Hematopoietic multipotent progenitor cell (in vitro differentiated cells): ENCODE measurements at places on chromosomes 1 and 21.

GRCh38 chr21:44763050-44763378 is 38.6 kb downstream of the UBE2G2 start:
- no peak for DNase-seq

- no peak for DNase-seq
Observed at GRCh38 chr1:172766462-172766861, 107.6 kb downstream of the FASLG start.

DNA sequence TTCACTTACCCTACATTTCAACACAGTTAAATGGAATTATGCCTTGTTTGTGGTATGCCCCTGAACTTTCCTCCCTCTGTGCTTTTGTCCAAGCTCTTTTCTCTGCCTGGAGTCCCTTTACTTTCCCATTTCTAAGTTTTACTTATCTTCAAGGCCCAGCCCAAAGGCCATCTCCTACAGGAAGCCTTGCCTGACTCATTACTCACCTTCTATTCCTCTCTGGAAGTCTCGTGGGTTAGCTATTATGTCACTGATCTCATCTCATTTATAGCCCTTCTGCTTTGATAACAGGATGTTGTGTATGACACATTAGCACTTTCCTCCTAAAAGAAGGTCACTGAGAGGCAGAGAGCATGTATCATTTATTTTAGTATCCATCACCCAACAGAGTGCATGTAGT is 78.8 kb upstream of the CD1D start:
- DNase-seq, result no peak

DNA sequence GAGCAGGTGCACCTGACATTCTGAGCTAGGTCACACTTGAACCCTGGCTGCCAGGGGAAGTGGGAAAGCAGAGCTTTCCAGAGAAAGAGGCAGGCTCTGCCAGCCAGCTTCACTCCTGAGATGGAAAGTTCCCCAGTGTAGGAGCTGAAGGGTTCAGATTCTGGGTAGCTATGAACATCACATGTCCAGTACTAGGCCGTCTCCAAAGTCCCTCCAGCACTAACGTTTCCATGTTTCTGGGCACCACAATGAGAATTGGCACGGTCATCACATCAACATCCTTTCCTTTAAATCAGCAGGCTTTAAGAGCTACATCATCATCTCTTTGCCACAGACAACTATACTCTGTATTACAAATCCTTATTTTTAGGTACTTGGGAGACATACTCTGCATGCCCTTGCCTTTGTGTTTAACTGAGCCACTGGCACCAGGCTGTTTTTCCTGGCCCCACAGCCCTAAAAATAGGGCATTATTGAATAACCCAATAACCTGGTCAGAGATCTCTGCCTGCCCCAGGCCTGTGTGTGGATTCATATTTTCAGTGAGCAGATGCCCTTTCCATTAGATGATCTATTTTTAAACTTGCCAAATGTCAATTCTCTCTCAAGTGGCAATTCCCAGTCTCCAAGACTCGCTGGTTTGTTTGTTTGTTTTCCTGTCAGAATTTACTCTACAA is 35.4 kb upstream of the USP24 start:
- no peak for DNase-seq

GRCh38 chr1:83910461-83910860 is 88.5 kb downstream of the TTLL7 start:
- no peak for DNase-seq

- DNase-seq, result peak; percentile 77
Observed at GRCh38 chr1:17059391-17060305, 5.8 kb upstream of the SDHB start.

DNA sequence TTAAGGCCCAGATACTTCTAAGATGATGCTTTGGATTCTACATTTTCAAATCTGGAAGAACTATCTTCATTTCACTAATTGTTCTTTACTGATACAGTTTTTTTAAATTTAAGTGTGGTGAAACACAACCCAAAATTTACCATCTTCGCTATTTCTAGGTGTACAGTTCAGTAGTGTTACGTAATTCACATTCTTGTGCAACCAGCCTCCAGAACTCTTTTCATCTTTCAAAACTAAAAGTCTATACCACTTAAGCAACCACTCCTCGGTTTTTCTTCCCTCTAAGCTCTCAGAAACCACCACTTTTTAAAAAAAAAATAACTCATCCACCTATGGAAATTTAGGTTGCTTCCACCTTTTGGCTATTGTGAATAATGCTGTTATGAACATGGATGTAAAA is 220.7 kb downstream of the PDE4B start:
- no peak for DNase-seq

- DNase-seq, result no peak
Observed at GRCh38 chr21:44550807-44551206, 498 bp downstream of the KRTAP10-2 start.

- peak; percentile 80 for DNase-seq
Observed at GRCh38 chr1:223845810-223846682, at the start of gene TP53BP2. TP53BP2 (minus strand) TSS chr1:223845947; CDS start chr1:223845680, 267 bp downstream.

GRCh38 chr21:45056296-45056904 is 18.0 kb upstream of the ADARB1 start:
- DNase-seq, result no peak

GRCh38 chr1:75954586-75954985 is 22.4 kb upstream of the ASB17 start:
- peak; percentile 9 for DNase-seq

GRCh38 chr1:175268720-175269119 is 76.1 kb upstream of the KIAA0040 start:
- DNase-seq, result no peak

DNA sequence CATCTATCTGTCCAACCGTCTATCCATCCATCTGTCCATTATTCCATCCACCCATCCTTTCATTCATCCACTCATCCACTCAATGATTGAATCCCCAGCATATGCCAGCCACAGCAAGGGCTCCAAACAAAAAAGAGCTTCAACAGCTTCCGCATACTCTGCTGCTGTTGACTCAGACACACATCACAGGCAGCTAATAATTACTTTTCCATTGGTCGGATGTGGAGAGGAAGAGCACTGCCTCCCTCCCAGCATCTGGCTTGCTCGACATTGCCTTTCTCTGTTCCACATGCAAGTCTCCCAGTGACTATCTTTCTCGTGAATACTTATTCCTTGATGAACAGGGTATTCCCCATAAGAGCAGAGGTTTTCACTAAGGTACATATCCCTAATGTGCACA is 176.5 kb downstream of the HIVEP3 start:
- DNase-seq, result no peak

DNA sequence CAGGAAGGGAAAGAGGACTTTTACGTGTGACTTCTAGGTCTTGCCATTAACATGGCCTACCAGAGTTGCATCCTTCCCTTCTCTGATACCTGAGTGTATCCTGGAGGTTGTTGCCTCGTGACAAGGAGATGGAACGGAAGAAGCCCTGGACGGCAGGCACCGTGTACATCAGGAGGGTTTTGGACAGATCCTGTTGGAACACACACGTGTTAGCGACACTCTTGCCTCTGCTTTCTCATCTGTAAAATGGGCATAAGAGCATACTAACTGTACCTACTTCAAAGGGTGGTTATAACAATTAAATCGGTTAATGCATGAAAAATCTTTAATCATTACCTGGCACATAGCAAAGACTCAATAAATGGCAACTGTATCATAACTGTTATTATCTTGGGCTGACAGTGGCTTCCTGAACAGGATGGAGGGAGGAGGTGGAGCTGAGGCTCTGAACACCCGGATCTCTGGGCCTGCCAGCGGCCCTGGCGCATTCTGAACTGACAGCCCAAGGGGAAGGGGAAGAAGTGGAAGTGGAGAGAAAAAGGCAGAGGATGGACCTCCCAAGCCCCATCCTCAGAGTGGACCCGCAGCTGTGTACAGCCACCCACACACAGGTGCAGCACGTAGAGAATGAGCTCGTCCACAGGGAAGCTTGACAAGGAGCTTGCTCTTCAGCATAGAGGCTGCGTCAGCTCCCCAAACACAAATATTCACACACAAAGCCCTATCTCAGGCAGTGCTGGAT is 30.2 kb upstream of the EXOSC10 start:
- no peak for DNase-seq

DNA sequence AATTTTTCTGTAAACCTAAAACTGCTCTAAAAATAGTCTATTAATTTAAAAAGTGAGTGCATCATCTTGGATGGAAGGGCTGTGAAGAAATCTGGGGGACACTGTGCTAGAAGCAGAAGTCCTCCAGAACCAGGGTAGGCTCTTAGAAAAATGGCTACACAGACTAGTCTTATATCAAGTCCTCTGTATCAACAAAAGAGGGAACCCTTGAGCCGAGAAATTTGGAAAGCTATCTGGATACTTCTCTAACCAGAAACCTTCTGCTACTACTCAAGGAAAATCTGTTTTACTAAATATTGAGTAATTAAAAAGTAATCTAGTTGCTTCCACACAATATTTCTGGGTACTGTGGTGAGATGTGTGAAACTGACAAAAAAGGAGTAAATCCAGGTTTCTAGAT is 92.1 kb downstream of the WDR3 start:
- DNase-seq, result no peak

DNA sequence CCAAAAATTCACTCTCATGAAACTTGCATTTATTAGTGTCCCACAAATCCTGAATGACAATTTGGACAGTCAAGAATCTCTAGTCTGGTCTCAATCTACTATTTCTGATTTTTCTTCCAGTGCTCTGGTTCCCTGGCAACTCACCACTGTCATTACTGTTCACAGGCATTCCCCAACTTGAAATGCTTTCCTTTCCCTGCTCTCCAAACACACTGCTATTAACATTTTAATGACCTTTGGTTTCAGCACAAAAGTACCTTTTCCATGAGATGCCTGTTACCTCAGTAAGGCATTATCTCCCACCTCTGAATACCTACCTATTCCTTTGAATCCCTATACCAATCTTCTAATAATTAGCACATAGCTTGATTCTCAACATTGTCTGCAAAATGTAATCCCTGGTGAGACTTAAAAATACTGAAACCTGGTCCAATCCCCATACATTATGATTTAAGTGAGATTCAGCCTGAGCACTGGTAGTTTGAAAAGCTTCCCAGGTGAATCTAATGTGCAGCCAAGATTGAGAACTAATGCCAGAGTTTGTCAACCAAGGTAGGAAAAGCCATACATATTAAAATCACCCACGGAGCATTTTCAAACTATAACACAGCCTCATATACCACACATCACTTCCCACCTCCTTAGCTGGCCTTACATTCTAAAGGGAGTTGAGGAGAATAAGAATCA is 11.7 kb upstream of the ANGPTL3 start:
- no peak for DNase-seq

GRCh38 chr1:167629681-167630567 is at the start of gene RCSD1:
RCSD1 (plus strand) TSS chr1:167630232; CDS start chr1:167630424, 192 bp downstream.
- DNase-seq, result no peak

DNA sequence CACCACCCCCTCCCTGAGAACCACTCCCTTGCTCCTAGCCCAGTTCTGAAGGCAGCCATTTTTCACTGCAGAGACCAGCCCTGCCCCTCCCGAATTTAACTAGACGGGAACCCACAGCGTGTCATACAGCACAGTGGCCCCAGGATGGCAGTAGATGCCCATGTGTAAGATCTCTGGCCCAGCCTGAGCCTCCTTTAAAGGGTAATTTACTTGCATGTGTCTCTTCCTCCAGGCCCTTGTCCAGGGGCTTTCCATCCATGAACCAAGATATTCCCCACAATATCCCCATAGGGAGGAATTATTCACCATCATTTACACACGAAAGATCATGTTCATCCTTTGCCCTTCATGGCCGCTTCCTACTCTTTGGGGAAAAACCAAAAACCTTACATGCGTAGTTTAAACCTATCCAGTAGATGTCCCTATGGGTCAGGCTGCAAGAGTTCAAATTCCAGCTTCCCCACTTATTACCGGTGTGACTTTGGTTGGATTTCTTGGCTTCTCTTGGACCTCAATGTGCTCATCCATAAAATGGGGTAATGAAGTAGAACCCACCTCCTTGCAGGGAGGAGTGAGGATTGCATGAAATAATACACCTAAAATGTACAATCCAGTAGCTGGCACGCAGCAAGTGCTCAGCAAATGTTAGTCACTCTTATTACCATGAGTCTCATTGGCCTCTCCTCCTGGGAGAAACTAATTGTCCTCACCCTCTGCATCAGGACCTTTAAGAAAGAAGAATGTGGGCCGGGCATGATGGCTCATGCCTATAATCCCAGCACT is 4.0 kb upstream of the LACTBL1 start:
- peak; percentile 74 for DNase-seq

GRCh38 chr21:29849735-29850176 is 90.0 kb downstream of the GRIK1 start:
- DNase-seq, result peak; percentile 4

- no peak for DNase-seq
Observed at GRCh38 chr1:25568090-25568833, 24.9 kb downstream of the LDLRAP1 start.

GRCh38 chr1:24250791-24251190 is 63.7 kb upstream of the IFNLR1 start:
- DNase-seq, result no peak

GRCh38 chr1:232057217-232057895 is 430.8 kb downstream of the DISC1 start:
- DNase-seq, result no peak

- DNase-seq, result no peak
Observed at GRCh38 chr21:45364468-45365185, 40.3 kb upstream of the COL18A1 start.

DNA sequence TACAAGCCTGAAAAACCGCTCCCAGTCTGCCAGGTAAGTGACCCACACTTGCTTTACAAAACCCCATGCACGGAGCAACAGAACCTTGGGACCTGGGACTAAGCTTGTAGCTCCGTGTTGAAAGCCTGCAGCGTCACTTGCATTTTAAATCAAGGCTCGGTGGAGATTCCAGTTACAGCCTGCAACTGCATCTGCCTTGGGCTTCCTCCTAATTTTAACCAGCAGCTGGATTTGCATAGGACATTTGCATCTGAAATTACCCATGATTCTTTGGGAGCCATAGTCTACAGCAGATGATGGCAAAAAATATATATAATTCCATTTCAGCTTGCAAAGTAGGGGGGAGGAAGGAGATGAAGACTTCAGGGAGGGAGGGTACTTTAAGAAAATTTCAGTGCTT is 62.4 kb upstream of the IGSF21 start:
- no peak for DNase-seq

DNA sequence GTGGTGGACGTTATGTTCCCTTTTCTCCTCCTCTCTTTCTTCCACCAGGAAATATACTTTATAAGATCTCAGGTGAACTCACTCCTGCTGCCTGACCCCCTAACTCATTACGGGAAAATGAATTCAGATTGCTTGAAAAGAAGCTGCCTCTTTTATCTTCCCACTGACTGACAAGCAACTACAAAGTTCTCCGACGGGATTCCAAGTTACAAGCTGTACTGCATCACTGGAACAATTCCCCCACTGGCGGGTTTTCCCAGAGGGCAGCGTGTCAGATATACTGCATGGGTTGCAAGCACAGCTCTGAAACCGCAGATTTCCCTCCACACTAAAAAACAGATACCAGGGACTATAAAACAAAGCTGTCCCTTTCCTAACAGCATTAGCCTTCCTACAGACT is 390.6 kb downstream of the KCTD3 start:
- DNase-seq, result no peak

DNA sequence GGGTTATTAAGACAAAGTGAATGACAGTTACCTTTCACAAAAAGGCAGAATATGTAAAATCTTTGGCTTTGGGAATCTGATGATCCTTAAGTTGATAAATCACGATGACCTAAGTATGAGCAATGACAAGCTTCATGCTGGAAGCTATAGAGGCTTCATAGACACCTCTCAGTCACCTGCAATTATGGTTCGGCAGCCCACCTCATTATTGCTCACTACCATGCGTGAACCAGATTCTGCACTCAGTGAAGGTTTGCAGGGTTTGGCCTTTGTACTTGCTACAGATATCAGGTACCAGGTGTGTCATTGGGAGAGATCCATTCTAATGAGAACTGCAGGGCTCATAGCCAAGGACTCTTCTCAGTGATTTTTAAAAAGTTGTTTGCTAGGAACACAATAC is 163.5 kb downstream of the KCTD3 start:
- DNase-seq, result no peak

GRCh38 chr1:244447024-244447423 is 4.7 kb downstream of the ADSS2 start:
- no peak for DNase-seq
